ENCODE measurements at places on chromosomes 12 and 14.

- no peak for DNase-seq
Observed at GRCh38 chr12:5691943-5692342, 253.1 kb downstream of the ANO2 start.

- DNase-seq, result no peak
Observed at GRCh38 chr14:30874999-30875787, 834 bp downstream of the COCH start.

- DNase-seq, result no peak
Observed at GRCh38 chr14:33282331-33283230, 343.9 kb downstream of the NPAS3 start.

- no peak for DNase-seq
Observed at GRCh38 chr12:56336361-56337167, 2.1 kb upstream of the IL23A start.

DNA sequence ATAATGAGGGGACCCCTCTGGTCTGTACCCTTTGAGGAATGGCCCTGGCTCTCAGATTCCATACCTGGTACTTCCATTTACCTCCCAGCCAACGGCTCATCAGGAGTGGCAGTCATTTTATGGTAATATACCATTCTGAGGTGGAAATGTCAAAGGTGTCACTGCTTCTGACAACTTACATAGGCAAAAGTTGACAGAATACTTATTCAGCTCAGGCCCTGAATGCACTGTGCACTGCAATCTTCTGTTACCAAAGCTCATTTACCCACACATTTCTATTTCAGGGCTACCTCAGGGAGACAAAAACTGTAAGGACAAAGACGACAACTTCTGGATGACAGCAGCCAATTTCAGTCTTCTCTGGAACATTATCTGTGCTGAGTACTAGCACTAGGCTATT is 212.2 kb upstream of the TMEM260 start:
- no peak for DNase-seq

DNA sequence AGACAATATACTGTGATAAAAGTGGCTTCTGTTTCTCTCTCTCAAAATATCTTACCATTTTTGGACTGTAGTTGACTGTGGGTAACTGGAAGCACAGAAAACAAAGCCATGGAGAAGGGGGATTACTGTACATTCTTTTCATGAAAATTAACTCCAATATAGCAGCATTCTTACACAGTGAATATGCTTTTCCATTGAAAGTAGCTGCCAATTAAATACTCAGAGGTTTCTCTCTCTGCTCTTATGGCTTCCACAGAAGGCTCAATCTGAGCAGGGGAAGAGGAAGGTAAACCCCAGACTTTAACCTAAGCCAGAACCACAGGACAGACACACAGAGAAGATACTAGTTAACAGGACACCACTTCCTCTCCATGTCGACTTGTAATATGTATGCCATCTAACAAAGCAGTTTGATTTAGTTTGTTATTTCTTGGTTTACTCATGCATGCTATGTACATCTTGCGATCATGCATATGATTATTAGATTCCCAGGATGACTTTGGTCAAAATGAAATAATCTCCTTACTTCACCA is 150.2 kb downstream of the SSPN start:
- no peak for DNase-seq

GRCh38 chr14:101074196-101075024 is 170.9 kb upstream of the RTL1 start:
- DNase-seq, result no peak

DNA sequence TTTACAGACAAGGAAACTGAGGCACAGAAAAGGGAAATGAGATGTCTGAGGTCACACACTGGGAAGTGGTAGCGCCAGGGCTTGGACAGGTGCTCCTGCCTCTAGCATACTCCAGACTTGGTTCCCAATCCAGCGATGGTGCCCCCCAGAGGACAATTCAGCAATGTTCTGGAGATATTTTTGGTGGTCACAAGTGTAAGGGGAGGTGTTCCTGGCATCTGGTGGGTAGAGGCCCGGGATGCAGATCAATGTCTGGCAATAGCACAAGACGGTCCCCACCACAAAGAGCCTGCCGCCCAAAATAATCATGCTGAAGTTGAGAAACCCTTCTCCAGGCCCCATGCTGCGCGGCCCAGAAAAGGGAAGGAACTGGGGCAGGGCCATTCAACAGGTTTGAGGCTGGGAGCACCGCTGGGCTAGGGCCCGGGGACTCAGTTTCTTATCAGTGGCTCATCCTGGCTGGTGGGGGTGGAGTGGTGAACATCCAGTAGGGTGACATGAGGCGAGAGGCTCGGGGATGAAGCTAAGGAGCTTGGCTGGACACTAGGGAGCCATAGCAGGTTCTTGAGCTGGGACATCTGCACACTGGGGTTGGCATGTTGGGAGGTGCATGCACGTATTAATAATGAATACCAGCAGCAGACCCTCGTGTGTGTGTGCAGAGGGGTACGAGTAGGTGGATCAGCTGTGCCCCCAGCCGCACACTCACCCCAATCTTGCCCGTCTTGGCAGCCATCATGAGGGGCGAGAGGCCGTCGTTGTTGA is 35.1 kb downstream of the TRPV4 start:
- no peak for DNase-seq

- no peak for DNase-seq
Observed at GRCh38 chr12:47433876-47434275, 272.0 kb downstream of the RPAP3 start.

DNA sequence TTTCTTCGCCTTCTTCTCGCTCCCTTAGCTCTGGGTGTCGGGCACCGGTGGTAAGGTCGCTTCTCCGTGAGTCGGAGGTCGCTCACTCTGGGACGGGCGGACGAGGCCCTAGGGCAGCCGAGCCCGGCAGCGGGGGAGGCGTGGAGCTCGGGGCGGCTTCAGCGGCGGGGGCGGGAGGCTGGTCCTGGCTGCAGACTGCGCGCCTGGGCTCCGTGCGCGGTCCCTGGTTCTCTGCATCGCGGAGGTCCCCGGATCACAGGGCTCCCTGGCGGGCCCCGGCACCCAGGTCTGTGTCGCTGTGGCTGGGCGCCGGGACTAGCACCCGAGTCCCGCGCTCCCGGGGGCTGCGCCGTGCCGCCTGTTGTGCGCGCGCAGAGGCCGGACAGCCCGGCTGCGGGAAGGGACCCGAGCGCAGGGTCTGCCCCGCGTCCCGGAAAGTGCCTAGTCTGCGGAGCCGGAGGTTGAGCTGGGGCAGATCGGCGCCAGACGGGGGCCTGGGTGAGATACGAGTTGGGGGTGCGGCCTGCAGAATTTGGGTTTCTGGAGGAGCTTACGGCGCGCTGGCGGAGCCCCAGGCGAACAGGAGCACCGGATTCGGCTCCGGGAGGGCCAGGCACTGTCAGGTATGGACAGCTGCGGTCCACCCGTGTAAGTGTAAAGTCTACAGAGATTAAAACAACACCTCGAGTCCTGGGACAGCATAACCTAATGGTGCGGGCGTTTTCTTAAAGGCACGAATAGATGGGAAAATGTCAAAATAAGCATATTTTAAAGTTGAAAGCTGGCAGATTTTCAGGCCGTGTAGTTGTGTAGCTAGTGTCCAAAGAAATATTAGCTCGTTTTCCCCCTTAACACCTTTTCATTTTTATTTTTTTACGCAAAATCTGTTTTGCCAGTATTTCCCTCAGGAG is 713 bp downstream of the FRMD6 start:
- DNase-seq, result no peak

DNA sequence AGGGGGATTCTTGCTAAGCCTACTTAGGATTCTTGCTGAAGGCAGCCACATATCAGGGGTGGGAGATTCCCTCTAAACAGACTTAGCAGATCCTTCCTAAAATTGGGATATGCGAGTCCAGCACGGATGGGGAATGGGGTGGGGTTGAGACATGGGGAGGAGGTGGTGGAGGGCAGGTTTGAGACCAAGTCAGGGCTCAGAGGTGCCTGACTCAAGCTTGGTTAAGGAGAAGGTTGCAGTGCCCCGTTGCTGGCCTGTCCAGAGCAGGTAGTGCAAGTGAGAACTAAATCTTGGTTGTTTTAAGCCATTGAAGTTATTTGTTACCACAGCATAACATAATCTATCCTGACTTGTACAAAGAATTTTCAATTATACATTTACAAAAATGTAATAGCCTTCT is 359.7 kb downstream of the AACS start:
- no peak for DNase-seq
